ENCODE measurements at places on chromosomes 6 and 20.
A peak's percentile ranks its signal among the peaks of the same experiment; 100 is the strongest.

DNA sequence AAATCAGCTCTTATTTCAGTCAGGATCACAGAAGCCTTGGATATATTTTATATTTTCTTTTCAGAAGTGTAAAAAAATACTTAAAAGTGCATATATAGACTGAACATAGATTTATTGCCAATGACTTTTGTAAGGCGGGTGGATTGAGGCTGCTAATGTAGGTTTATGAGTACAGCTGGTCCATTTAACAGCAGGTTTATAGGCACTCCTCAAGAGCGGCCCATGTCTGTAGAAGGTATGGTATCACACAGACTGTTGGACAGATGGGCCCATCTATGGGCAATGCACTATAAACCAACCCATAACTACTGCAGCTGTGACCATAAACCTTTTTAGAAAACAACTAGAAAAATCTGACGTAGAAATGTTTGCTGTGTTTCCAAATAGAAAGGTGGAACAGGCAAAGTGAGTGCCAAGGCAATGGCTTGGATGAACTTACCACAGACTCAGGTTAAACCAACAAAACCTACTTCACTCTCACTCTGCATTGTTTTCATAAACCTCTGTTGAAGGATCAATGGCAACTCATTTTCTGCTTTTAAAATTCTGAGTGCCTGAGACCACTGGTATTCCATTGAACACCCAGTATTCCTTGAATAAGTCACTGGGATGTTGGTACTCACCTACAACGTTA is 170.6 kb upstream of the EYA4 start:
- no peak for DNase-seq

DNA sequence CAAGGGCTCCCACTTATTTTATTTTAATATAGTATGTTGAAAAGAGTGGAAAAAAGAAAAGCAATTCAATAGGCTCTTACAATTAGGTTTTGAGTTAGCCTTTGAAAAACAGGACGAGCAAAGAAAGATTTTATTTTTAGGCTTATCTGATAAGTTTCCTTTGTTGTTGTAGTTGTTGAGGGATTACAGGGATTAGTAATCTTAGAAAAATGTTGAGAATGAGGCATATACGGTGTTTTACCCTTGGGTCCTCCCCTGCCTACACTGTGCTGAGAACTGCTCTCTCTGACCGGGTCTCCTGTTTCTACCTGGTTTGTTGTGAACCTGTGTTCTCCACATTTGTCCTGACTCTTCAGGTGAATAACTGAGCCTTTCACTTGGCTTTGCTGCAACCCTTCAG is 16.7 kb downstream of the TRAPPC3L start:
- no peak for DNase-seq

DNA sequence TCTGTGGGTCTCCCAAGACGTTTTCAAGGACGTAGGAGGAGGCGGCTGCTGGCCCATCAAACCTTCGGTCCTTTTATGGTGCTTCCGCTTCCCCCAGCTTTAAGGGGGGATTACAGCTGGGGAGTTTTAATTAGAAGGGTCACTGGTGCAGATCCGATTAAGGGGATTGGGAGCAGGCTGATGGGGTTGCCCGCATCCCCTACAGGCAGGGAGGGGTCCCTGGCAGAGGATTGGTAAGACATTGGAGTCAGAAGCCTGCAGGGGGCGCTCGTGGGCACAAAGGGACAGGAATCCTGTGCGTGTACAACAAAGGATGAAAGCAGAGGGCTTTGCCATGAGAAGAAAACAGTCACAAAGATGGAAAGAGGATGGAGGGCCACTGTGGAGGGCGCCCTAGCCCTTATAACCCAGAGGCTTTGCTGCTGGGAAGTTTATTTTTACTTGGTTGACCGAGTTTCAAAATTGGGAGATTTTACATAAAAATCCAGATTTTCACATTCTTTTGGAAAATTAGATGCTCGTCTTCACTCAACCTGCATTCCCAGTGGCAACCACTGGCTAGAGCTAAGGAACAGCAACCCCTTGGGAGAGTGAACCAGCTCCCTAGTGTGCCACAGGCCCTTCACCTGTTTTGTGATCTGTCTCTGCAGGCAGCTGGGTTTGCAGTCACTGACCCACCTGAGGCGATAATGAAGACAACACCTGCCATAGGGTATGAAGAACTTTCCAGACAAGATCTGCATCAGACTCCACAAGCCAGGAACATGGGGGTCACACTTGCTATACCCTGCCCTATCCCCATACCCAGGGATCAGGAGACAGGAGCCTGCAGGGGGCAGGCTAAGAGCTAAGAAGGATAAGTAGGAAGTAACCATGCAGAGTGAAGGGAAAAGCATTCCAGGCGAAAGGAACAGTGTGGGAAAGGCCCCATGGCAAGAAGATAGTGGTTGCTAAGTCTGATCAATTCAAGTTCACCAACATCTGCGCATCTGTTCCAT is 97.7 kb downstream of the KCNB1 start:
- DNase-seq, result peak; percentile 11

GRCh38 chr6:25404091-25404490 is 124.9 kb downstream of the CARMIL1 start:
- no peak for DNase-seq

GRCh38 chr6:102759415-102759814 is 1365.9 kb downstream of the GRIK2 start:
- DNase-seq, result no peak

DNA sequence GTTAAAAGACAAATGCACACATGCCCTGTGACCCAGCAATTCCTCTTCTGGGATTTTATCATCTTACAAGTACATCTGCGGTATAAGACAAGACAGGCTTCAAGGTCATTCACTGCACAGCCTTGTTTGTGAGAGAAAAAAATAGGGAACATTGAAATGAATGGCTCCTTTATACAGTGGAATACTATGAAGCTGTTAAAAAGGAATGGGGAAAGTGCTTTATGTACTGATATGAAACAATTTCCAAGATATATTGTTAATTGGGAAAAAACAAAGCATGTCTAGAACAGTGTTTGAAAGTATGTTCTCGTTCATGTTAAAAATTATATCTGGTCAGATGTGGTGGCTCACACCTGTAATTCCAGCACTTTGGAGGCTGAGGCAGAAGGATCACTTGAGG is 25.4 kb downstream of the PDRG1 start:
- no peak for DNase-seq

DNA sequence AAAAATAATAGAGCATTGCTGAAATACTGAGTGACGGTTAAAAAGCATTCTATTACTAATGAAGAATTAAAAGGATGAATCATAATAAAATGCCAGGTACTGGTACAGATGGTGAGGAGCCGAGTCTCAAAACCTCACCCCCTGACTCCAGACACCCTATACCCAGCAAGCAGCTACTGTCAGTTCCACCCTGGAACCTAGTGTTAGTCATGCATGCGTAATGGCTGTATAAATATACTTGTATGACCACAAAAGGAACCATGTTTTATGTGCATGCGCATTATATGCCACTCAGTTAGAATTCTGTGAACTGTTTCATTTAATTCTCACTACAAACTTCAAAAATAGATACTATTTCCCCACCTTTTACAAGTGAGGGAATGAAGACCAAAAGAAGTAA is 568.7 kb upstream of the RNF217 start:
- DNase-seq, result no peak

GRCh38 chr20:49893242-49894072 is 21.9 kb downstream of the SPATA2 start:
- DNase-seq, result no peak

GRCh38 chr6:36243562-36244212 is 26.2 kb upstream of the PNPLA1 start:
- DNase-seq, result no peak

GRCh38 chr6:163651915-163652668 is 237.6 kb downstream of the QKI start:
- no peak for DNase-seq

GRCh38 chr6:15327271-15327670 is 81.4 kb downstream of the JARID2 start:
- DNase-seq, result no peak

DNA sequence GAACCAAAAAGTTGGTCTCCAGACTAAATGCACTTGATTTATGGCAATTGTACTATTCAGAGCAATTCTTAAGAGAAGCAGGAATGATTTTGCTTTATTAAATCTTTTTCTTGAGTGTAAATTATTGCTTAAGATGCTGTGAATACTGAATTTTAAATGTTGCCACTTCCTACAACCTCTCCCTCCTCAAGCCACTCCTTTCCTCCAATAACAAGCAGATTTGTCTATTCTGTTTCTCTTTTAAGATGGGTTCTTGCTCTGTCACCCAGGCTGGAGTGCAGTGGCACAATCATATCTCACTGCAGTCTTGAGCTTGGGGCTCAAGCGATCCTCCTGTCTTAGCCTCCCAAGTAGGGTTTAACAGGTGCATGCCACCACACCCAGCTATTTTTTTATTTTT is 65.3 kb downstream of the SESN1 start:
- no peak for DNase-seq

- no peak for DNase-seq
Observed at GRCh38 chr20:43921227-43921780, 6.7 kb downstream of the TOX2 start.

- no peak for DNase-seq
Observed at GRCh38 chr6:30328397-30328796, 1.7 kb downstream of the TRIM39 start.

DNA sequence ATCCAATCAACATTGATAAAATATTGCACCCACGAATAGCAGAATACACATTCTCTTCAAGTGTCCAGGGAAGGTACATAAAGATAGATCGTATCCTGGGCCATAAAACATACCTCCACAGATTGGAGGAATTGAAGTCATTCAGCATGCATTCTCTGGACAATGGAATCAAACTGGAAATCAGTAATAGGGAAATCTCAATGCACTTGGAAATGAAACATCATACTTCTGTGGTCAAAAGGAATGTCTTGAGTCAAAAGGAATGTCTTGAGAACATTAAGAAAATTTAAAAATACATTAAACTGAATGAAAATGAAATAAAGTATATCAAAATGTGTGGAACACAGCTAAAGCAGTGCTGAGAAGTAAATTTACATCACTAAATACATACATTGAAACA is 138.8 kb downstream of the TFAP2A start:
- no peak for DNase-seq

GRCh38 chr6:35736253-35736894 is 458 bp upstream of the ARMC12 start:
- DNase-seq, result no peak

GRCh38 chr6:38933426-38933825 is 115.2 kb upstream of the GLP1R start:
- no peak for DNase-seq

DNA sequence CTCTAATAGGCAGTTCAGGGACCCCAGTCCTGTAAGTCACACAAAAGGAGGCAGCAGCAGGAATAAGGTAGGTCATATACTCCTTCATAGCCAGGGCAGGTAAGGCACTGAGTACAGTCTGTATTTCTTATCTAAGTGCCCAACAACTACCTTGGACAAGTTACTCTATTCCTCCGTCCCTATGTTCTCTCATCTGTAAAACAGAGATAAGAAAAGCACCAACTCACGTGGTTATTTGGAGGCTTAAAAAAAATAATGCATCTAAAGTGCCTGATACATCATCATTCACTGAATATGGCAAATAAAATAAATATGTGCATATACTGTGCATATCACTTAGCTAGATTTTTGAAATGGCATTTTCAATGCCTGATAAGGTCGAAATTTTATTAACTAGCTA is 298.1 kb upstream of the CDYL start:
- DNase-seq, result no peak

GRCh38 chr20:35502352-35502751 is 27.1 kb downstream of the C20orf173 start:
- peak; percentile 36 for DNase-seq

GRCh38 chr6:32818867-32819266 is 2.1 kb upstream of the HLA-DOB start:
- no peak for DNase-seq

- DNase-seq, result no peak
Observed at GRCh38 chr6:136225496-136225895, 24.6 kb downstream of the MTFR2 start.

DNA sequence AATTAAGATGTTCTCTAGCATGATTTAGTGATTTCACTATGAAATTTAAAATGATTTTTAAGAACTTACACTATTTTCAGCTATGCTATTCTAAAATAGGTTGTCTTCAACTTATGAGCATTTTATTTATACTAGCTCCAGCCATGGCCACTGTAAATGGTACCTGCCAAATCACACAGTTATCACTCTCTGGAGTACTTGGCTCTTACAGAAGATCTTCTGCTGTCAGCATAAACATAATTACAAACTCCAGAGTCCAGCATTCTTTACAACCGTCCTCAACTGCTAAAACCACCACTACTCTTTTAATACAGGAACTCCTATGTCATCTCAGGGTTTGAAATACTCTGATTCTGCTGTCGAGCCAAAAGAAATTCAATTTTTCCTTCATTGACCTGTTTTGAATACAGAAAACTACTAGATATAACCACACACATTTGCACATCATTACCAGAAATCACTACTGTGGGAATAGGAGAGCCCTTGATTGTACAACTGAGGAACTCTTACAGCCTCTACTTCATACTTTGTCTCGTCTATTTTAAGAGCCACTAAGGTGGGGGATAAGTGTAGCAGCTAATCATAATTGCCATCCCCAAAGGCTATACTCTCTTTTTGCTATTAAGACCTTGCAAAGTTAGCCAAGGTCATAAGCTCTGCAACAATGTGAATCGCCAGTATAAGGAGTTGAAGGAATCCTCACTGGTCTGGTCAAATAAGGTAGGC is 93.7 kb downstream of the PHIP start:
- DNase-seq, result no peak

GRCh38 chr6:83474309-83474708 is 38.0 kb upstream of the PRSS35 start:
- DNase-seq, result no peak

DNA sequence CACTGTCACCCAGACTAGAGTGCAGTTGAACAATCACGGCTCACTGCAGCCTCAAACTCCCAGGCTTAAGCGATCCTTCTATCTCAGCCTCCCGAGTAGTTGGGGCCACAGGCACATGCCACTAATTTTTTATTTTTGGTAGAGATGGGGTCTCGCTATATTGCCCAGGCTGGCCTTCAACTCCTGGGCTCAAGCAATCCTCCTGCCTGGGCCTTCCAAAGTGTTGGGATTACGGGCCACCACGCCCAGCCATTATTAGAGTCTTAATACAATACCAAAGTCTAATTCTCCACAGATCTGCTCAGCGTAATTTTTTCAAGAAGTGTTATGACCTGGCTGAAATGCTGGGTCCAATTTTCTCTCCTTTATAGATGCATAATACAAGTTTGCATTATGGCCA is 3.0 kb downstream of the GCLC start:
- no peak for DNase-seq

GRCh38 chr6:101413773-101414172 is 20.3 kb downstream of the GRIK2 start:
- no peak for DNase-seq

GRCh38 chr6:27667657-27668441 is 194.9 kb upstream of the ZNF184 start:
- no peak for DNase-seq

Measured in GM18507 (cell line).